ENCODE measurements at places on chromosomes 11 and 22.
A peak's percentile ranks its signal among the peaks of the same experiment; 100 is the strongest.

- no peak for DNase-seq
These were observed 6.4 kb upstream of the QSER1 start for GRCh38 chr11:32886180-32886579.

DNA sequence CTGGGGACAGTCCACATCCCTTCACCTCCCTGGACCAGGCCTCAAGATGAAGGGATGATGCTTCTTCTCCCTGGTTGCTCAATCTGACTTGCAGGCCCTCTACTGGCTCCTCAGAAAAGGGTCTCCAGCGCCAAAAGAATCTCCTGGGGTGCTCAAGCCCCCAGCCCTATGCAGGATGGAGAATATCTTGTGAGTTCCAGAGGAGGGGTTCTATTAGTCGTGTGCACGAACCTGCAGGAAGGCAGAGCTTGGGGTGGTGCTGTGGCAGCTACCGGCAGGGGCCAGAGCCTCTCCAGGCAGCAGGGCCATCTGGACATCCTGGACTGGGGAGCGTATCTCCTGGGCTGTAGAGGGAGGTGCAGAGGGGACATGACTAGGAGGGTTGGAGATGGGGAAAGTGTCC is 1339.5 kb downstream of the BRD1 start:
- DNase-seq = no peak

DNA sequence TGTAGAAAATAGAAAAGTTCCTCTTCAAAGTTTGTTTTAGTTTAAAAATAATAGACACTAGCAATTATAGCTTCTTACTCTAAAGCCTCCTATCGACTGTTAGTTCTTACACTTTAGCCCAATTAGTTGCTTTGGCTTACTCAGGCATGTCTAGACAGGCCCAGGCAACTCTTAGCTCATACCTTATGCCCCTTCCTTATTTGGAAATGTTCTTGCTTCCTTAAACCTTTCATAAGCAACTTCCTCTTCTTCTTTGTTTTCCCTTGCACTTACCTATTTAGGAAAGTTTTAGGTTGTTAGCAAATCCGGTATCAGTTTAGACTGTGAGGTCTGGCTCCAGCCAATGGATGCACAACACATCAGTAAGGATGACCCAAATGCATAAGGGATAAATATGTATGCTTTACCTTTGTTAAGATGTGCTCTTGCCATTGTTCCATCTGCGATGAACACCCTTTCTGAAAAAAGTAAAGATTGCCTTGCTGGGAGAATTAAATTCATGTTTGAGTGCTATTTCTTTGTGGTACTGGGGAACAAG is 1277.5 kb upstream of the CNTN5 start:
- DNase-seq = peak; percentile 54

GRCh38 chr11:26719289-26719973 is 2.4 kb downstream of the SLC5A12 start:
- DNase-seq = no peak

DNA sequence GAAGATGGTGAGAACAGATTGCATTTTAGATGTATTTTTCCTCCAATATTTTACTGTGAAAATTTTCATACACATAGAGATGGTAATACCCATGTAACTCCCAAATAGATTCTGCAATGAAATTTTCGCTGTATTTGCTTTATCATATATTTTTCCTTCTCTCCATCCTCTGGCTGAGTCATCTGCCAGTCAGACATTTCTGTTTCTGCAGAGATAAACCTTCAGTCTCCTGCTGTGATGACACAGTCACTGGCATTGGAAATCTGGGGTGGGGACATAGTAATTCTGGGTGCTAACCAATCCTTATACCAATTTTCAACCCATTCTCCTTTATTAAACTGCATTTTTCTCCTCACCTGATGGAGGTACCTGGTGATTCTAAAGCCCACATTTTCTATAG is 33.7 kb downstream of the SVIP start:
- DNase-seq = peak; percentile 65

DNA sequence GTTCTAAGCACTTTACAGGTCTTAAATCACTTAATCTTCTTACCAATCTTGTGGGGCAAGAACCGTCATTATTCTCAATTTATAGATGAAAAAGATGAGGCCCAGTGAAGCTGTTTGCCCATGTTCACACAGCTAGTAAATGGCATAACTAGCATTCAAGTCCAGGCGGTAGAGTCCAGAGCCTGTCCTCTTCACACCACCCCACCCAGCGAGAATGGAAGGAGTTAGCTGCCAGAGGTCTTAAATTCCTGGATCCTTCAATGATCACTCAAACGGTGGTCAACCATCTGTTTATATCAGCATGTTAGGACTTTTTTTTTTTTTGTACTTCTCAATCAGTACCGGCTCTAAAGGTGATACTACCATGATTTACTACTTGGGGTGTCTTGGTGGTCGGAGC is 43.3 kb downstream of the PARVA start:
- DNase-seq = no peak

DNA sequence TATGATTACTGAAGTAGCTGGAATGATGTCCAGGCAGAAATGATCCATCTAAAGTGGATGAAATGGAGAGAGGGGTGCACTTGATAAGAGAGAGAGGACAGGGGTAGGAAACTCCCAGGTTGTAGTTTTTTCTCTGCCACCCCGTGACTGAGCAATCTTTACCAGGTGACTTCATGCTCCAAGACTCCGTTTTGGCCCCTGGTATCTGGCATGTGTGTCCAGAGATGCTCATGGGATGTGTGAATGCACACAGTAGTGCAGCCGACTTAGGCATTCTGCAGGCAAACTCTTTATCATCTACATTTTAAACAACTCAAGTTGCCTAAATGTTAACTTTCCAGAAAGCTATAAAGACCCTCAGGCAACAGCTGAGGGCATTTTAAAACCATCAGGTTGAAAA is 189.3 kb upstream of the SEZ6L start:
- no peak for DNase-seq

All from HT1080 (cell line).